NCI-H1436 treated with DMSO at 0.1 percent for 48 hours (cell line): ENCODE measurements at places on chromosomes 1 and 21.
A peak's percentile ranks its signal among the peaks of the same experiment; 100 is the strongest.

DNA sequence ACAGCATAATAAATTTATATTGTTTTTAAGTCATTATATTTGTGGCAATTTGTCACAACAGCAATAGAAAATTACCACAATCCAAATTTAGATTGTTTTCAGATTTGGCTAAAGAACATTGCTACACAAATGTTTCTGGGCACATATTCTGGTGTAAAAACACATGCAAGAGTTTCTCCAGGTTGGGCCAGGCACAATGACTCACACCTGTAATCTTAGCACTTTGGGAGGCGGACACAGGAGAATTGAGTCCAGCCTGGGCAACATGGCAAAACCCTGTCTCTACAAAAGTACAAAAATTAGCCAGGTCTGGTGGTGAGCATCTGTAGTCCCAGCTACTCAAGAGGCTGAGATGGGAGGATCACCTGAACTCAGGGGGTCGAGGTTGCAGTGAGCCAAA lies 8.4 kb downstream of the ERO1B start:
- no peak for DNase-seq

GRCh38 chr1:185398599-185398998 lies 81.6 kb upstream of the IVNS1ABP start:
- DNase-seq = no peak

DNA sequence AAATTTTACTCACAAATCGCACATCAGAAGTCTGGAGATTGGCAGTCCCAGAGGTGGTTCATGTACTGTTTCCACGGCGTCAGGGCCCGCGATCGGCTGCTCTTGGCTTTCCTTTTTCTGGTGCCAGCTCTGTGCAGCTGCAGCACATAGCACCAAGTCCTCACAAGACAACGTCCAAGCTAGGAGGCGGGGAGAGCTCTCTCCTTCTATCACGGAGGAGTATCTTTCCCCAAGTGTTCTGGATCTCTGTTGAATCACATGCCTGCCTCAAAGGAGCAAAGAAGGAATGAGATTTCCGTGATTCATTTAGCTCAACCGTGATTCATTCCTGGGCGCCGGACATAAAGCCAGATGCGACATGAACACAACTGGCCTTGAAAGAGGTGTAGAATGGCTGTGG lies 25.5 kb downstream of the MT1HL1 start:
- DNase-seq = no peak

GRCh38 chr1:102836991-102837390 lies 271.3 kb downstream of the COL11A1 start:
- DNase-seq = no peak

GRCh38 chr1:22662318-22662717 lies 9.3 kb downstream of the C1QB start:
- peak; percentile 52 for DNase-seq

GRCh38 chr1:206782448-206782847 lies 10.2 kb upstream of the IL10 start:
- no peak for DNase-seq

- no peak for DNase-seq
Observed at GRCh38 chr1:148263128-148263905, 111.2 kb upstream of the NBPF11 start.
